Thoracic aorta (tissue), 2 donors: ENCODE measurements at places on chromosomes 16 and 17.

GRCh38 chr17:8712698-8713097 is 31.9 kb downstream of the CCDC42 start:
- DNase-seq = no peak

- no peak for DNase-seq
These were observed 13.7 kb downstream of the ZNRF1 start for GRCh38 chr16:75012380-75013081.

DNA sequence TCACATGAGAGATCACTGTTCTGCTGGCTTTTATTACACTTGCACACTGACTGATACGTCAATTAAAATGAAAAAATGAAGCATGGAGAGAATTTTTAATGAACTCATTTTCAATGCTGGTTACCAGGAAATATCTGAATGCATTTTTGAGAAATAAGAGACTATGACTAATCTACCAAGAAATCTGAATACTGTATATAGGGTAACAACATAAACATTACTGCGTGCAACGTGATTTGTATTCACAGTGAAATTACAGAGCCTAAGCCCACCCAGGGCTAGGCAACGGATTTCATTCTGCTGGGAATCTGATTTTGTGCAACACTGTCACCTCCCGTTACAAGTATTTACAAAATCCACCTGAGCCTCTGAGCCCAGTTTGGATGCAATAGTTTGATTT is 23.8 kb upstream of the LCMT1 start:
- no peak for DNase-seq

DNA sequence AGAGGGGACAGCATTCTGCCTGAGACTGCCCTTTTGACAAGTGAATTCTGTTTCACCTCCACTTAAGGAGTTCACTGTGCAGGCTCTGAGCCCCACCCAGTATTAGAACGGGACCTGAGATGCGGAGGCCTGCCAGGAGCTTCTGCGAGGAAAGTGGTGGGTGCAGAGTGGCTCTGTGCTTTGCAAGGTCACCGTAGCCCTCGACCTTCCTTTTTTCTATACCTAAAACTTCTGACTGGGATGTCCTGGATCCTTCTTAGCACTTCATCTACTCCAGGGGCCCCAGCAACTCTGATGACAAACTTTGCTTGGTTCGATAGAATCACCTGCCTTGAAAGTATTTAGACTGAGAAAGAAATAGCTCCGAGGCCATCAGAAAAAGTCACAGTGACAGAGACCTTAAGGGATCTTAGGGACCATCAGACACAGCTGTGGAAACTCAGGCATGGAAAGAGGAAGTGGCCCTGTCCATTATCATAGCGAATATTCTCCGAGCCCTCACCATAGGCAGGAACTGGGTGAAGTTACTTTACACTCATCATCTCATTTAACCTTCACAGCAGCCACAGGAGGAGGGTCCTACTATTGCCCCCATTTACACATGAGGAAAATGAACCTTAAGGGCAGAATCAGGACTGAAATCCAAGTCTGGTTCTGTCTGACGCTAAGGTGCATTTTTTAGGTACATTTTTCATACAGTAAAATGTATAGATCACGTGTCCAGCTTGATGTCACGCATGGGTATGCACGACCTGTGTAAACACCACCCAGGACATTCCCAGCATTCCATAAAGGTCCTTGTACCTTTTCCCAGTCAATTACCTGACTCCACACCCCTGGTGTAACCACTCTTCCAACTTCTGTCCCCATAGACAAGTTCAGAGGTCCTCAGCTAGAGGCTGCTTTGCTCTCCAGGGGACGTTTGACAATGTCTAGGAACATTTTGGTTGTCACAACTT is 676 bp upstream of the KRT13 start:
- no peak for DNase-seq

- no peak for DNase-seq
These were observed 19.9 kb upstream of the ITPRIPL2 start for GRCh38 chr16:19093631-19094541.

GRCh38 chr16:87222335-87222734 is 94.9 kb downstream of the C16orf95 start:
- DNase-seq = no peak

- DNase-seq = no peak
These were observed 35.2 kb upstream of the MYH10 start for GRCh38 chr17:8665684-8666083.

- DNase-seq = no peak
These were observed 109.1 kb downstream of the RGS9 start for GRCh38 chr17:65246252-65246651.

DNA sequence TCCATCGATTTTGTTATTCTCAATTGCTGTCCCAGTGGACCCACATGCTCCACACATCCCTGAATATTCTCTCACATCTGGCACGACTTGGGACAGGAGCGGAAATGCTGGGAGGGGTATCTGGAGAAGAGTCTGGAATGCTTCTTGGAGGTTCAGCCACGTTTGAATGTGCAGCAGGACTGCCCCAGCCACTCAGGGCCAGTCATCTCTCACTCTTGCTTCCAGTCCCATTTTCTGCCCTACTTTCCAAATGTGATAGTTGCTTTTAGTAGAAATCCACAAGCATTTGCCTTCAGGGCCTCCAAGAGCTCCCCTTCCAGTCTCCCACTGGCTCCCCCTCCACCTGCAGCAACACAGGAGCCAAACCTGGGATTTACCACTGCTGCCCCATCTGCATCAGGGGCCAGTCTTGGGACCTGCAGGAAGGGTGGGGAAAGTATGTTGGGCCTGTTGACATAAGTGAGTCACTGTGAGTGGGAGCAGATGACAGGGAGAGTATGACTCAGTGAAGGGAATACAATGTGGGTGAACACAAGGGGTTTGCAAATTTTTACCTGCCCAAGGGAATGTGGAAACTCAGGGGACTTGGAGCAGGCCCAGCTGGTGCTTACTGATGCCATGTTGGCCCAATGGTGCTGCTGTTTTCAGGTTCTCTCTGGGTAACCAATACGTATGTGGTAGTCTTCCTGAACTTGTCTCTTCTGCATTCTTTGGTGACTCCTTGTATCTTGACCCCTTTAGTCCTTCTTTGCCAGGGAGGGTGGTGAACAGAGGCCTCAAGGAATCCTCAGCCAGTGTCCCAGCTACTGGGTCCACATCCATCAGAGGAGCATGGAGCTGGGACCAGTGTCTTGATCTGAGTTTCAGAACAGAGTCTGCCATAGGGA is 78.8 kb upstream of the CRHR1 start:
- no peak for DNase-seq

DNA sequence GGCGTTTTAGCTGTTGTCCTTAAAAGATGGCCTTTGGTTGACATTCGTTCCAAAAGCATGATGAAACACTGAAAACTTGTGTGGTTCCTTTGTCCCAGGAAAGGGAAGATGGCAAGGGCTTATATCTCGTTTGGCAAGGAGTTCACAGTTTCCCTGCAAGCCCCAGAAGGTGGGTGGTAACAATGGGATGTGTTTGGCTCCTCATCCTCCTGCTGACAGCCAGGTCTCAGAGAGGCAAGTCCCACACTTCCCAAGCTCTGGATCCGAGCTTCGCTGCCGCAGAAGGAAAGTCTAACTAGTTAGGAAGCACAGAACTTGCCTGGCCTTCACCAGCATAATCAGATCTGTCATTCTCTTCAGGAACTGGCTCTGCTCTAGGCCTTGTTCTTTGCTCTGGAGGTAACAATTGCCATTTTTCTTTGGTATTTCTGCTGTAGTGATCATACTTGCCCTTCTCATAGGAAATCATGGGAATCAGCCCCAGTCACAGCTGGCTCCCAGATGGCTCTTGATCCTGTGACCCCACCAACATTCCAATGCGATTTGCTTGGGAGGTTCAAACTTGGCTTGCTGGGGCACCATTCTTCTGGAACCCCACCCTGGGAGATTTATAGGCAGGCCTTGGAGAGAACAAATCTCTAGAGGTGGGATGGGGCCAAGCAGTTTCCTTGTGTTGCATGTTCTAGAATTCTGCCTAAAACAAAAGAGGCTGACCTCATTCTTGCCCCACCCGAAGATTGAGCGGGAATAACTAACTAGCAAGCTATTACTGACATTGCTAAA is 17.9 kb downstream of the KPNA2 start:
- DNase-seq = no peak

GRCh38 chr16:17382514-17382913 is 88.2 kb downstream of the XYLT1 start:
- DNase-seq = no peak

GRCh38 chr17:48630009-48630924 is 4.1 kb upstream of the HOXB9 start:
- no peak for DNase-seq

- DNase-seq = no peak
These were observed 57.2 kb downstream of the TBC1D16 start for GRCh38 chr17:79978548-79978855.

DNA sequence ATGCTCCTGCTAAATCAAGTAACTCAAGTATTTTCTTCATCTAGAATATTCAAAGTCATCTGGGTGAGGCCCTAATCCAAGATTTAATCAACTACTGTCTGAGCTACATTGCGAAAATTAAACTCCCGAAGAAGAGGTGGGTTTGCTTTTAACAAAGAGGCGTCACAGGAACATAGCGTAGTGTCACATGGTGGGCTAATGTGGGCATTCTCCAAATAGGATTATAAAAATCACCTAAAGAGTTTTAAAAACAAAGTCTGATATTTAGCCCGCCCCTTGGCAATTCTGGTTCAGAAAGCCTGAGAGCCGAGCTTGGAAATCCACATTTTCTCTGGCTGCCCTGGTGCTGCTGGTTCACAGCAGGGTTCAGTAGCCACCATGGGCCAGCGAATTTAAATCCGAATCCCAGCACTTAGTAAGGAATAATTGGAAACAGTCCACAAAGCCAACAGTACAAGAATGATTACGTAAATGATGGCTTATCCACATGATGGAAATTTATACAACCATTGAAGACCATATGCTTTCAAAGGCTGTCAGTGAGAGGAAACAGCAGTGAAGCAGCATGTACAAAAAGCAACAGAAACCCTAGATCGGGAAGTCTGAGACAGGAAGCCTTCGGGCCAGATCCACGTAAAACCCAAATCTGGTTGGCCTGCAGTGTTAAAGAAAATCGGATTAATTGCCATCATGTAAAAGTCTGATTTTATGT is 8.8 kb downstream of the PMM2 start:
- DNase-seq = no peak

GRCh38 chr16:4046221-4046620 is 70.0 kb downstream of the ADCY9 start:
- DNase-seq = no peak

- DNase-seq = no peak
These were observed 505.8 kb upstream of the ERCC4 start for GRCh38 chr16:13414154-13414553.

- peak; percentile 93 for DNase-seq
These were observed 20.9 kb downstream of the HLF start for GRCh38 chr17:55285340-55286301.

GRCh38 chr17:33416131-33416530 is 123.0 kb upstream of the ASIC2 start:
- DNase-seq = no peak

- no peak for DNase-seq
These were observed 38.3 kb downstream of the ZZEF1 start for GRCh38 chr17:4104506-4104905.

DNA sequence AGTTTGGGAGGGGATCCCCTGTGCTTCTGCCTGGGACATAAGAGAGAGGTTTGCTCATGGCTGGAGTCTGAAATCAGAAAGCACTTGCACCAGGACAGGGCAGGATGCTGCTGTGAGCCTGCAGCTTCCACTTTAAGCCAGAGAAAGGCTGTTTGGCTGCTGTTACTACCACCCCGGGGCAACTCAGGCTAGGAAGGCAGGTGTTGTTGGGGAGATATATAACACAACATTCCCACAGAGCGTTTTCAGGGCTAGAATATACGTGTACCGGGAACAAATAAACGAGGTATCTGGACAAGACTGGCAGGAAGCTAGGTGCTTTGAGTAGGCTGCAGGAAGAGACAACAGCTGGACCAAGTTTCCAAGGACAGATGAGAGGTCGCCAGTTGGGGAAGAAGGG is 313.3 kb upstream of the CCL2 start:
- no peak for DNase-seq

DNA sequence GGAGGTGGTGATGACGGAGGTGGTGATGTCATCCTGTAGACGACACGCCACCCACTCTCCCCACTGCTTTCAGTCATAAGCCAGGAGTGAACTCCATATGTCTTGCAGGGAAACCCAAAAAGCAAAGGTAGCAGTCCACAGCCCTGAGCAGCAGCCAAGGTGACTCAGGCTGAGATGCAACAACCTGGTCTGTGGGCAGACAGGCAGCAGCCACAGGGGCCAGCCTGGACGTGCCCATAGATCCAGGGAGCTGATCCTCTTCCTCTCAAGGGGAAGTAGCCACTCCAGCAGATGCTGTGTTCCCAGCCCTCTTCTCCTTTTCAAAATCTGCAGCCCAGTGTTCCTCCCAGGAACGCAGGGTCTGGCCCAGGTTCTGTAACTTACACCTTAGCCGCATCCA is 17.3 kb upstream of the CIITA start:
- no peak for DNase-seq

GRCh38 chr16:67449336-67449735 is 18.4 kb downstream of the HSD11B2 start:
- DNase-seq = no peak

- DNase-seq = no peak
These were observed 30.9 kb downstream of the HAPSTR1 start for GRCh38 chr16:9122342-9122741.

GRCh38 chr16:69057400-69058378 is 47.8 kb upstream of the HAS3 start:
- no peak for DNase-seq

DNA sequence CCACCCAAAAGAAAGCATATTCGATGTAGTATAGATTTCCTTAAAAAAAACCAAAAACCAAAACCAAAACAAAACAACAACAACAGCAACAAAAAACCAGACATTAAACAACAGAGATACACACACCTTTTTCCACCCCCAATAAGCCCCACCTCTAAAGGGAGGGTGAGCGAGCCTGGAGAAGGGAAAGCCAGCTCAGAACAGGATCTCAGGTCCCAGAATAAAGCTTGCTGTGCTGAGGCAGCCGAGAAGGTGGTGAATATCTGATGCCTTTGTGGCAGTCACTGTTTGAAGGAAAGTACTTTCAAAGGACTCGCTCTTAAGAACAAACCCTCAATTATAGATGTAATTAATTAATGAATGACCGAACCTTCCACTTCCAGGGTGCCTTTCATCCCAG is 470 bp downstream of the KRT23 start:
- no peak for DNase-seq

GRCh38 chr17:920190-920589 is 59.4 kb downstream of the NXN start:
- DNase-seq = no peak

GRCh38 chr17:75712446-75712845 is 8.8 kb upstream of the ITGB4 start:
- DNase-seq = no peak
